ENCODE measurements at places on chromosomes 16 and 17.

- DNase-seq, result no peak
Measured at GRCh38 chr17:263271-263670, 81.8 kb upstream of the DOC2B start.

DNA sequence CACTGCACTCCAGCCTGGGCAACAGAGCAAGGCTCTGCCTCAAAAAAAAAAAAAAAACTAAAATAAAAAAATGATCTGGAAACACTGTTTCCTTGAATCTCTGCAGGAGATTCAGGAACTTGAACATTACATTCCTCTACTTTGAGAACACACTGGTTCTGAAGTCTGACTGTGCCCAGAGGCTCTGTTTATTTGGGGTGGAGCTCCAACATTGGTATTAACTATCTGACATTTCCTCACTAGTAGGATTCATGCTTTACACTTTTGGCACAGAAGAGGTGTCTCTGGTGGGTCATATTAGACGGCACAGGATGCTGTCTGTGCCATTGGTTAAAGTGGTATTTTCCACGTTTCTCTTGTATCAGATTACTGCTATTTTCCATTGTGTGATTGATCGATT, 10.4 kb downstream of the SULT1A2 start:
- DNase-seq, result no peak

DNA sequence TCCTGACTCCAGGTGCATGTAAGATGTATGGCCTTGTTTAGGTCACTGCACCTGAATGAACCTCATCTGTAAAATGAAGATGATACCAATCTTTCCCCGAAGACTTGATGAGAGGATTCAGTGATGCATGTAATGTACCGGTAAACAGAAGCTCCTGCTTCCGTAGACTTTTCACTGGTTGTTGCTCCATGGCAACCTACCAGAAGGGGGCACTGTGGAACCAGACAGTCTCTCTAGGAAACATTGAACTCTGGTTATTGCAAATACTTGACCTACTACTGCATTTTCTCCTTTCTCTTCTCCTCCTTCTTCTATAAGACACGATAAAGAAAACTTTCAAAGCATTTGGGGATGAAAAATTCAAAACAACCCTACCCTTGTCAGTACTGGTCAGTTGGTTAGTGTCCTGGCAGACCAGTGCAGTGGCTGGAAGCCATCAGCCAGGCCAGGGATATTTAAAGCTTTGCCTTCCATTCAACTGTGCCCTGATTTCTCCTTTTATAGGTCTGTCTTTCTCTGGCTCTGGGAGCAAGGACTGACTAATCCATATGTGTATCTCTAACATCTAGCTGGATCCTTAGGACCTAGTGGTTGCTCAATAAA, 667.4 kb upstream of the SALL1 start:
- DNase-seq, result peak; percentile 46

- no peak for DNase-seq
Measured at GRCh38 chr17:40528692-40529417, 27.4 kb upstream of the TNS4 start.

GRCh38 chr17:38562903-38563302, 42.8 kb downstream of the SRCIN1 start:
- no peak for DNase-seq

DNA sequence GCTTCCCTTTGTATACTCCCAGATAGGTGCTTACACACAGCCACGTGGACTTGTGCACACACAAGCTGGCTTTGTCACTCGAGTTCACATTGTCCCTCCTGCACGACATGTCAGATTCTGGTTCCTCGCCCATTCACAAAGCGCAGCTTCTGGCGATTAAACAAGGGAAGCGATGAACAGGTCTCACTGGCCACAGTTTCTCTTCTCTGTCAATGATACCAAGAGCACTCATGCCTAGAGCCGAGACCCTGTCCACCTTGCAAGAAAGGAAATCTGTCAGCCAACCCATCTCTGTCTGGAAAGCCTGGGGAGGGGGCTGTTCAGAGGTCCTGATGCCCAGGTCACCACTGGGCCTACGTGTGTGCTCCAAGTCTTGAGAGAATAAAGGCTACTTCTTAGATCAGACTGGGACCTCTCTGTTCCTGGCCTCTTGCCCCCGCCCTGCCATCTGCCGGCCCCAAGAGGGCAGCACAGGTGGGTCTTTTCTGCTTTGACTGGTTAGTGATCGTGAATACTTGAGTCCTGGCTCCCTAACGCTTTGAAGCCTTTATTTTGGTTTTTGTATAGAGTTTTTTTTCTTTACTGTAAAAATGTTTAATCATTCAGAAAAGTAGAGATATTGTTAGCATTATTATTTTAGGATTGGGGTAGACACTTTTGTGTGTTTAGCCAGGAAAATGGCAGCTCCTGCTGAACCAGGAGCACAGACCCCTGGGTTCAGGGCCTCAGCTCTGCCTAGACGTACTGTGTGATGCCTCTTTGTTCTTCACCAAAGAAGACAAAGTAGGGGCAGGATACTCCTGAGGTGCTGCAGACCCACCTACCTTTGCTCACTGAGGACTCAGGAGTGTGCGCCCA, 104.7 kb downstream of the MRM1 start:
- peak; percentile 33 for DNase-seq

- no peak for DNase-seq
Measured at GRCh38 chr17:12579288-12579687, 86.4 kb upstream of the MYOCD start.

- DNase-seq, result no peak
Measured at GRCh38 chr17:2894782-2895181, 98.5 kb downstream of the RAP1GAP2 start.

DNA sequence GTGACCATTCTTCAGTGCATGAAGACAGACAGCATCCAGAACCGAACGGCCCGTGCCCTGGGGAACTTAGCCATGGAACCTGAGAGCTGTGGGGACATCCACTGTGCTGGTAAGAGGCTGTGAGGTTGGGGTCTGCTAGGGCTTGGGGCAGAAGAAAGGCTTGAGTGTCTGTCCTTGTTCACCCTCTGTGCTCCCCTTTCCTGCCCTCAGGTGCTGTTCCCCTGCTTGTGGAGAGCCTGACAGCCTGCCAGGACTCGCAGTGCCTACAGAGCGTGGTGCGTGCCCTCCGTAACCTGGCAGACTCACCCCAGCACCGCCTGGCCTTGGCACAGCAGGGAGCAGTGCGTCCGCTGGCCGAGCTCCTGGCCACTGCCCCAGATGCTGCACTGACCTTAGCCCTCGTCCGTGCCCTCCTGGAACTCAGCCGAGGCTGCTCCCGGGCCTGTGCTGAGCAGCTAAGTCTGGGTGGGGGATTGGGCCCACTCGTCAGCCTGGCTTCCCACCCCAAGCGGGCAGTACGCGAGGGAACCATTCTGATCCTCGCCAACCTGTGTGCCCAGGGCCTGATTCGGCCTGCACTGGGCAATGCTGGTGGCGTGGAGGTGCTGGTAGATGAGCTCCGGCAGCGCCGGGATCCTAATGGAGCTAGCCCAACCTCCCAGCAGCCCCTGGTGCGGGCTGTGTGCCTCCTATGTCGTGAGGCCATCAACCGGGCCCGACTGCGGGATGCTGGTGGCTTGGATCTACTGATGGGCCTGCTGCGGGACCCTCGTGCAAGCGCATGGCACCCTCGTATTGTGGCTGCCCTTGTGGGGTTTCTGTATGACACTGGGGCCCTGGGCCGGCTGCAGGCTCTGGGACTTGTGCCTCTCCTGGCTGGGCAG, 2.9 kb downstream of the ARMC5 start:
- DNase-seq, result no peak

- no peak for DNase-seq
Measured at GRCh38 chr17:8859027-8859803, 8.3 kb downstream of the PIK3R6 start.

- DNase-seq, result no peak
Measured at GRCh38 chr17:21545064-21545463, 147.3 kb upstream of the KCNJ18 start.

DNA sequence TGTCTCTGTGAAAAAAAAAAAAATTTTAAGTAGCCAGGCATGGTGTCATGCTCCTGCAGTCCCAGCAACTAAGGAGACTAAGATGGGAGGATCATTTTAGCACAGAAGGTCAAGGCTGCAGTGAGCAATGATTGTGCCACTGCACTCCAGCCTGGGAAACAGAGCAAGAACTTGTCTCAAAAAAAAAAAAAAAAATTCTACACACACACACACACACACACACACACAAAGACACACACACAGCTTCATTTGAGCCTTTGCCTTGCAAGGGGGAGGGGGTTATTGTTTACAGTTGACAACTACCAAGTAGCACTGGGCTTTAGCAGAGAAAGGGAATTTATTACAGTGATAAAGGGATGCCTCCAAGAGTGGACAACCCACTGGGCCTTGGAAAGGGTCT, 4.9 kb upstream of the POLR3E start:
- DNase-seq, result no peak

DNA sequence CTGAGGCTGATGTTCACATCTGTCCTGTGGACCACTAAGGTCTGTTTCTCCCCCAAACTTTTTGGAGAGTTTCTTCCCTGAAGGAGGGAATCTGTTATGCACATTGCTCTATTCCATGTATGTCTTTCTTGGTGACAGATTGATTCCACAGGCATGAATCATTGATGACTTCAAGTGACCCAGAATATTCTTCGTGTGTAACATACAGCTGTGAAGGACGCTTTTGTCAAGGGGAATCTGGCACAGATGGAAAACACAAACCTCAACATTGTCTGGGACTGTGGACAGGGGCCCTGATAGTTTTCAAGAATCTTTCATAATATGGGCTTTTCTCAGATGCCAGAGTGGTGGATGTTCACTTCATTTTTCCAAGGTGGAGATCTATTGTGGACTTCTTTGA, 223.1 kb upstream of the MAF start:
- DNase-seq, result no peak

- DNase-seq, result peak; percentile 85
Measured at GRCh38 chr16:65002265-65002664, 119.6 kb downstream of the CDH11 start.

DNA sequence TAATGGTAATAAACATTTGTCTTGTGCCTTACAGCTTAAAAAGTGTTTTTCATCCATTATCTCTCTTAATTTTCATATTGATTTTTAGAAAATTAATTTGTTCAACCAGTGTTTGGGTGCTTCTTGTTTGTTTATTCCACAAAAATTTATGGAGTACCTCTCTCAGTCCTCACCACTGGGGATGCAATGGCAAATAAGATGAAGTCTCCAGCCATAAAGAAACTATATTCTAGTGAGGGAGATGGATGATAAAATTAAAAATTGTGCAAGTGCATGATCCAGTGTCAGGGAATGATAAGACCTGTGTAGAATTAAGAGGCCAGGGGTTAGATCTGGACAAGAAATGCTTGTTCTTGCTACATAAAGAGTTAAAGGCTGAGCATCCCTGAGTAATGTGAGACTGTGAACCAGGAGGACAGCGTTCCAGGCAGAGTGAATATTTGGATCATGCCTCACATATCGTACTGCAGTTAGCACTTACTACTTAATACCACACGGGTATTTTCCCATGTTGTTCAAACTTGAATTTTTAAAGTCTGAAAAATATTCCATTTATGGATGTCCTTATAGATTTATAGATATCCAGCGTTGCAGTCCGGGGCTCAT, 535.7 kb upstream of the HSBP1 start:
- DNase-seq, result no peak

DNA sequence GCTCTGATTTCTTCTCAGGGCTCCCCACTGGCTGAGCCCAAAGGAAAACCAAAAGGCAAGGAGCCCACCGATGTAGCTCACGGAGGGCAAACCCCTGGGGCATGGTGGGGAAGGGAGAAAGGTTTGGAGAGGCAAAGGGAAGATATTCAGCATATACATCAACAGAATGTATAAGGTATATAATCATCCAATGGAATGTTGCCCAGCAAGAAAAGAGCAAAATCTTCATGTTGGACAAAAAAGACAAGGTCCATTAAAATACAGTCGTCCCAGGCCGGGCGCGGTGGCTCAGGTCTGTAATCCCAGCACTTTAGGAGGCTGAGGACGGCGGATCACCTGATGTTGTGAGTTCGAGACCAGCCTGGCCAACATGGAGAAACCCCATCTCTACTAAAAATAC, 1.6 kb downstream of the CPPED1 start:
- no peak for DNase-seq

- DNase-seq, result no peak
Measured at GRCh38 chr16:21281698-21282389, 3.8 kb upstream of the CRYM start.

DNA sequence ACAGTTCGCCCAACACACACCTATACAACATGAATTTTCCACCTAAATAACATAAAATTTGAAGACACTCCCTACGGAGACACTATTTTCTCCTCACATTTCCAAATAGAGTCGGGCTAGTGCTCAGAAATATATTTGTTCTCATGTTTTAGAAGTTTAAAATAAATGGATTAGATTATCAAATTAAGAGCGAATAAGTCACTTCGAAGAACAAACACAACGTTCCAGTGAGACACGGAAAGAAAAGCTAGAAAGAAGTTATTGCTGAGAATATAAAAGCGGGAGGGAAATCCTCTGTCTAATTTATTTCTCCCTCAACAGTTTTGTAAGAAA, 2.0 kb upstream of the HS3ST3B1 start:
- DNase-seq, result no peak

DNA sequence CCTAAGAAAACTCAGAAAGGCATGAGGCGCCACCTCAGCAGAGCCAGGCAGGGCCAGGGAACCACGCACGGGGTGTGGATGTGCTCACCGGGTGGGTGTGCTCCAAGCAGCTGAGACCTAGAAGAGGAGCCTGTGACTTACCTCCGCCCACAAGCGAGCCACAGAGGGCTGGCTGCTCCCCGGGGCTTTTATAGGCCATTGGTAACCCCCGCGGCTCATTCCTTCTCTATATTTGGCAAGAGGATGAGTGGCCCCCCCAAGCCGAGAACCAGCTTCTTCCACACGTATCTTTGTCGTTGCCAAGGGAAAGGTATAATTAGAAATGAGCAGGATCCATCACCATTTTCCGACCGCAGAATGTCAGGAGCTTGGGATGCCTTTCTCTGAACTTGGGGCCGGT, at the start of gene MYH3:
Gene MYH3 (minus strand): TSS at position 162 of the 400 bp plus-strand sequence. CDS start 2,245 bp downstream, outside the sequence.
- DNase-seq, result no peak

GRCh38 chr17:68860941-68861340, 94.3 kb downstream of the ABCA8 start:
- DNase-seq, result no peak

DNA sequence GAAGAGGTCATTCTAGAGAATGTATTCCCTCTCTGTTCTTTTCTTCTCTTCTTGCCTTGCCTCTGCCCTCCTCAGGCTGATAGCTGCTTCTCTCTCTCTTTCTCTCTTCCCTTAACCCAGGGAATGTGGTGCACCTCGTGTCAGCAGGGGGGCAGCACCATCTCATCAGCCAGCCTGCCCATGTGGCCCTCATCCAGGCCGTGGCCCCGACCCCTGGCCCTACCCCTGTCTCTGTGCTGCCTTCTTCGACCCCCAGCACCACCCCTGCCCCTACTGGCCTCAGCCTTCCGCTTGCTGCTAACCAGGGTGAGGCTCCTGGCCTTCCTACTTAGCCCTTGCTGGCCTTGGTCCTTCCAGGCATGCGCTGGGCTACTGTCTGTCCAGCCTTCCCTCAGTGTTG, 23.5 kb downstream of the SRCAP start:
- DNase-seq, result no peak

DNA sequence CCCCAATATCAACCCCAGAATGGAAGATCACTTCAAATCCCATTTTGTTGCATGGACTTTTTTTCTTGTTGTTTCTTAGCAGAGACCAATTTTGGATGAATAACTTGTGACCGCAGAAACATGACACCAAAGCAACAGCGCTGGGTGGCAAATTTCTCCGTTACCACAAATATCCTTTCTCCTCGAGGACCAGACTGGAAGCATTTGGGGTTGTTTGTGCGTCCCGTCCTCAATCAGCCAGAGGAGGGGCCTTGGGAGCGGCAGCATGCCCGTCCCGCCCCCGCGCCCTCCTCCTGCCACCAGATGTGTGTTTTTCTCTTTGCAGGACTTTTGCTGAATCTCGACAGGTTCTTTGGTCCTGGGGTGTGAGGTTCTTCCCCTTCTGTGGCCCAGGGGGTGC, 282.5 kb upstream of the FOXF1 start:
- DNase-seq, result no peak

- no peak for DNase-seq
Measured at GRCh38 chr17:46866747-46867146, 15.4 kb downstream of the WNT9B start.
